ENCODE measurements at places on chromosomes 3 and 15.

DNA sequence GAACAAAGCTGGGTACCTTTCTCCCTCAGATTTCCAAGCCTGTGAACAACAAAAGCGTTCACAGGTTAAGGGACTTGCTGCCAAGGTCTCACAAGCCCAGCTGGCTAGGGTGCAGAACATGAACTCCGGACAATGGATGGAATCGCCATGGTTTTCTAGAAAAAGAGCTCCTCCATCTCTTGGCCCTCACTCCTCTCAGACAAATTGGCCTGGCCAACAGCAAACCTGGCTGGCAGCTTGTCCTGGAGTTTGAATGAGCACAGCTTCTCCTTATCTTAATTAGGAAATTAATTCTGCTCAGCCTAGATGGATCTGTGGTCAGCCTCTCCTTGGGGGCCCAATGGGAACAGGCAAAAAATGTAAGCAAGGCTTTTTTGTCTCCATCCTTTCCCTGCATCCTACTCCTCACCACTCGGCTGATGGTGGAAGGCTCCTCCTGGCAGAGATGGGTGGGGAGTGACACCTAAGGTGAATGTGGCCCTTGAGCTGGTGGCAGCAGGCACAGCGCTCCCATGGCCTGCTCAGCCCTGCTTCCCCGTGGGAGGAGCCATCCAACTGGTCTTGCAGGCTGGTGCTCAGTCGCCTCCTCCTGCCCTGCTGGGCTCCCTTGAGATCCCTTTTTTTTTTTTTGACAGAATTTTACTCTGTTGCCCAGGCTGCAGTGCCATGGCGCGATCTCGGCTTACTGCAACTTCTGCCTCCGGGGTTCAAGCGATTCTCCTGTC, 5.8 kb downstream of the KLHL25 start:
- no peak for DNase-seq

DNA sequence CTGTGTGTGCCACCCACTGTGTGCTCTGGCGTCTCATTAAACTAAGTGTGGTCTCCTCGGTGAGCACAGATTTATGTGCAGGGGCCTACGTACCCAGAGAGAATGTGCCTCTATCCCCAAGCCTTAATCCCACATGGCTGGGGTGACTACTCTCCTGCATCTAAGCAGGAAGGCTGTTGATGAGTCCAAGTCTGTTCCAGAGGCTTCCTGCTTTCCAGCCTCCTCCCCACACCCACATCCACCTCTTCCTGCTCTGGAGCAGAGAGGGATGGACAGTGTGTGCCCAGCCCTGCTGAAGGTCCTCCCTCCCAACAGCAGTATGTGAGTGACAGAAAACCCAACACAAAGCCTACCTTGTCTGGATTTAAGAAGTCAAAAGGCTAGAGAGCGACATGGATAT, 38.8 kb upstream of the BCL2L10 start:
- DNase-seq = no peak

DNA sequence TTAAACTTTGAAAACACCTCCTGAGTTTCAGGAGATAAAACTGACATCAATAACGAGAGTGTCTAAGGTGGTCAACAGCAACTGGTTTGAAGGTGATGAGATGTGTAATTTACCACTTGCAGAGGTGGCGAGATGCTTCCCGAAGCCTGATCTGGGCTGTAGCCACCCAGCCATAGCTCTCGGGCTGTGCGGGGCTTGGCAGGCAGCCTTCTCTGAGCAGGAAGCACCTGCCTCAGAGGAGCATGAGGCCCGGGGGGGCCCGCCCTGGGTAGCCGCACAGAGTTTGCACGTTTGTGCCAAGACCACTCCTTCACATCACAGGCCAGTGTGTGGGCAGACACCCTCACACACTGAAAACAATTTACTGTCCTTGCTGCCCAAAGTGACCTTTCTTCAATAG, 220.3 kb downstream of the CACNA2D3 start:
- no peak for DNase-seq

GRCh38 chr3:128835096-128835495, 44.3 kb upstream of the ACAD9 start:
- DNase-seq = no peak

DNA sequence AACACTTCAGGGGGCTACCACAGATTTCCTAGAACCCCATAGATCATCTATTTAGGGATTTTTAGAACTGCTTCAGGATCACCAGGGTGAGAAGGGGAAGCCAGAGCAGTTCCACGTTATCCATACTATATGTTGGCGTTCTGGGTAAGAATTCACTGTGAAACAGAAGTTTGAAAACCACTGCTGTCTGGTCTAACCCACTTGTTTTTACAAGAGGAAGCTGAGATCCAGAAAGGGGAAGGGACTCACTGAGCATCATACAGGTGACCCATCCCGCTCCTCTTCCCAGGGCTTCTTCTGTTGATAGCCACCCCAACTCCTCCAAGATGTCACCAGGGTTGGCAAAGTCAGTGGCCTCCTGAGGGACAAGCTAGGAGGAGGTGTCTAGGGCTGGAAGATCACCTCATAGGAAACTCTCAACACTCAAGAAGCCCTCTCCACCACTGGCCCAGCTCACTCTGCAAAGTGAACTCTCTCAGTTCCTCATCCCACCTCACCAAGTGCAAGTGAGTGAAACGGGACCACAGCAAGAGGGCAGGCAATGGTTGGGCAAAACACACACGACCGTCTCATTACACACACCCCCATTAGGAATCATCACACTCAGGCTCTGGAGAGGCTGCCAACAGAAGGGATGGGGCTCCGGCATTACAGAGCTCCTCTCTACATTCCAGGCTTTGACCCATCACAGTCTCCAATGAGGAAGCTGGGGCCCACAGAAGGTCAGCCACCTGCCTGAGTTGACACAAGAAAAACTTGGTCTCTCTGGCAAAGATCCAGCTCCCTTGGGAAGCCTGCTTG, 1.8 kb downstream of the DAPK2 start:
- no peak for DNase-seq

DNA sequence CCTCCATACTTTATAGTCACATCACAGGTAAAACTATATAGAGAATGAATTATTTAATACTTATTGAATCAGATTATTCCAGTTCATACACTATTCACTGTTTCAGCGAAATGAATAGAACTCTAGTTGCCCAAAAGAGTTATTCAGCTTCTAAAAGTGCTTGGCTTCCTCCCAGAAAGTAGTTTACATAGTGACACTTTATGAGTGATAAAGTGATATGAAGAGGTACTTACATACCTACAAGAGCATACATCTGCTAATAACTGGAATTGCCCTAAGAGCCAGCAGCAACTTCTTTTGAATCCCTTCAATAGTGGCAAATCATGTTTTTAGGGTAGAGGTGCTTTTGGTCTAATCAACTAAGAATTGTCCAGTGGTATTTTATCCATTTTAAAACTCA, 635.1 kb upstream of the AGTR1 start:
- DNase-seq = no peak

GRCh38 chr3:151346292-151346691, 16.9 kb upstream of the P2RY13 start:
- no peak for DNase-seq

GRCh38 chr15:93041159-93041547, 47.9 kb downstream of the RGMA start:
- DNase-seq = no peak

- no peak for DNase-seq
Observed at GRCh38 chr15:31296646-31297574, 29.7 kb upstream of the KLF13 start.

- DNase-seq = no peak
Observed at GRCh38 chr3:71910108-71910507, 125.2 kb upstream of the PROK2 start.

- no peak for DNase-seq
Observed at GRCh38 chr15:35058534-35059054, 26.5 kb downstream of the NANOGP8 start.

GRCh38 chr3:29156086-29156715, 124.7 kb upstream of the RBMS3 start:
- DNase-seq = no peak

DNA sequence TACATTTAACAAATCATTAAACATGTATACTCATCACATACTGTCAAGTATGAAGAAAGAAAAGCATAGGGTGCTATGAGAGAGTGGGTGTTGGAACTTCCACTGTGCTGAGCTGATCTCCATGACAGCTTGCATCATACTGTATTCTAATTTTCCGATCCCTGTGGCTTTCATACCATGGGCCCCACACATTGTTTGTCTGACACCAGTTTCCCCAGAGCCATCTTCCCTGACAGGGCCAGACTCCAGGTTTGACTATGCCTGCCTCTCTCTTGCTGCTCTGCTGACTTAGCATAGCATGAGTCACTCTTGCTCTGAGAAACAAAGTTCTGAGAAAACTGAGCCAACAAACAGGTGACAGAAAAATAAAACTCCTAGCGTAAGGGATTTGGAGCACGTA, 37.0 kb upstream of the CASR start:
- no peak for DNase-seq

DNA sequence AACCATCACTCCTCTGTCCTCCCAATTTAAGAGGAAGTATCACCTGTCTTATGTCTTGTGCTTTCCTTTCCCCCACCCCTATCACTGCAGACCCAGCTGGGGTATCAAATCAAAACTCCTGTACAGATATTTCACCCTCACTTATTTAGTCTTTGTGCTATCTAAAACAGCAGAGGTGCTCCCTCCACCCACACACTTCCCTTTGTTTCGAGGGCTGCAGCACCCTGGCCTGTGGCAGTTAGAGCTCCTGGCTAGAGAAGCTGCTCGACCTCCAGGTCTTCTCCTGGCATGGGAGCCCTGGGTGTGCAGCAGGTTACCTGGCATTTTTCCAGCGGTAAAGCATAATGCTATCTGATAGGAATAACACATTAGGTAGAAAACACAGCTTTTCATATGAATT, 181.4 kb upstream of the BCL6 start:
- DNase-seq = no peak

DNA sequence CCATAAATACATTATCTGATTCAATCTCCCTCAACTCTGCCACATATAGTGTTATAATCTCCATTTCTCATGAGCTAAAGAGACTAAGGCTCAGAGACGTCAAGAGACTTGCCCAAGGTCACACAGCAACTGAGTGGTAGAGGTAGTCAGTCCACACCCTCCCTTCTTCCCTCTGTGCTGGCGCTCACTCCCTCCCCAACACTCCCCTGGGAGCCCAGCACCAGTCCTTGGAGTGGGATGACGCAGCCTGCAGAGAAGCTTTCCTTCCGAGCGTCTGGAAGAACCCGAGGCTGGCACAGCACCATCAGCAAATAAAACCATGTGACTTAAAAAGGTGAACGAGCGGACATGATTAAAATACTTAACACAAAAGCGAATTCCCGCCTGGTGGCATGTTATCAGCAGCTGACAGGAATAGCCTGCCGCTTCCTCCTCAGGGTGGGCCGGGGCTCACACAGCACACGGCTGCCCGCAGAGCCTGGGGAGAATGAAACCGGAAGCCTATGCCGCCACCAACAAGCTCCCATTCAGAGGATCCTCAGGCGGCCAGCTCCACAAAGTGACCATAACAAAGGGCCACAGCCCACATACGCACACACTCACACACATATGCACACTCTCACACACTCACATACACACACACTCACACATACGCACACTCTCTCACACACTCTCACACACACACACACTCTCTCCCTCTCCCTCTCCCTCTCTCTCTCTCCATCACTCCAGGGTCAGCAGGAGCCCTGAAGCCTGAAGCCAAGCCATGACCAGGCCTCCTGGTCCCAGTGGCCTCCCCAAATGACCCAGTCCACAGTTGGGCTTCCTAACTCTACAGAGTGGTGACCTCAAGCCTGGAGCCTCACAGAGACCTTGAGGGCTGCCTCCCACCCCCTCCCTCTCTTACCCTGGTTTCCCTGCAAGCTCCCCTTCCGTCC, 120.5 kb downstream of the XXYLT1 start:
- DNase-seq = peak; percentile 58

- DNase-seq = no peak
Observed at GRCh38 chr3:34646911-34647460, 848.6 kb downstream of the PDCD6IP start.

GRCh38 chr3:37367436-37367835, 193.1 kb upstream of the LRRFIP2 start:
- no peak for DNase-seq

- DNase-seq = no peak
Observed at GRCh38 chr15:35479423-35479822, 66.5 kb downstream of the DPH6 start.

DNA sequence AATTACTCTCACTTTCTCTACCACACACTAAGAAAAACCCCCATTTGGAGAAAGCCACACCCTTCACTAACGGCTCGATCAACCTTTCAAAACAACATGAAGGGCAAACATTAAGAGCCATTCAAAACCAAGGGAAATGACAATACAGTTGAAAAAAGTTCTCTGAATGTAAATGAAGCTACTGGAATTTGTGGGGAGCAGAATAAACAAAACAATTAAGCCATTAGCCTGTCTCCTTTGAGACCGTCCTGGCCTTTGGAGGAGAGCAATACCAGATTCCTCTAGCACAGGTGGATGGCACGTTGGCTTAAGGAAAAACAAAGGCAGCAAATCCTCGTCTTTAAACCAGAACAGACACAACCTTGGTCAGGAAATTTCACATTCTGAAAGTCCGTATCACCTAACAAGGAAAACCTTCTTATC, 18.7 kb downstream of the MYO1E start:
- no peak for DNase-seq

DNA sequence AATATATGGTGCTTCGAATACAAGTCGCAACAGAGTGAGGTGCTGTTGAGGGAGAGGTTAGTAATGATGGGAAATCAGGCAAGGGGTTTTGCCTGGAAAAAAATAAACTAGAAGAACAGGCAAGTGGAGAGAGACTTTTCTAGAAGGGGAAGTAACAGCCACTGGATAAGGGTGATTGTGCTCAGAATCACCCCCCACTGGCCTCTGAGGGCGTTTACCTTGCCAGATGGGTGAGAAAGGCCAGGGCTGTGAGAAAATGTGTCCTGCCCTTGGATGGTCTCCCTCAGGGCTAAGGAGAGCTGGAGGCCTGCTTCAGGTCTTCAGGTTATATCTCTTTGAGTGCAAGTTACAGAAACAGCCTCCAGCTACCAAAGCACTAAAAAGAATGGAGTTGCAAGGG, 151.8 kb downstream of the MEX3B start:
- no peak for DNase-seq

- no peak for DNase-seq
Observed at GRCh38 chr15:65451989-65452388, 29.2 kb upstream of the IGDCC4 start.

DNA sequence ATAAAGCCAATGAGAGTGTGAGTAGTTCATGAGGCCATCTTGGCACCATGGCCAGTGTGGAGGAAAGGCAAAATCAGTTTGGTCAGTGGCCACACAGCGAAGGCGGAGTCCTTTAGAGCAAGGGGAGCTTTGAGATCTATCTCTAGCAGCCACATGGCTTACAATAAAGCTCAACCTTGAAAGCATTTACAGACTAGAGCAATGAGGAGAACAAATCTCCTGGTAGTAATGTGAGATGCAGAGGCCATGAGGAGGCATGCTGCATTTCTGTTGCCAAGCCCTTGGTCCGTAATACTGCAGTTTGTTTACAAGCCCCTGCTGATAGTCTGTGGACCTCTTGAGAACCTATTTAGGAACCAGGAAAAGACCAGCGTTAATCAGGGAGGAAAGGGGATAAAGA, 381.5 kb upstream of the C2CD4B start:
- no peak for DNase-seq

- DNase-seq = no peak
Observed at GRCh38 chr3:114823061-114823460, 324.0 kb downstream of the ZBTB20 start.
